ENCODE measurements at places on chromosomes 5 and 9. TPM values are rescaled to one million over a fixed set of nuclear protein-coding genes. Genes with fewer than 3 reads are reported as not detected.

The PCDH12 gene
- 67.3 TPM for total RNA-seq

DNA sequence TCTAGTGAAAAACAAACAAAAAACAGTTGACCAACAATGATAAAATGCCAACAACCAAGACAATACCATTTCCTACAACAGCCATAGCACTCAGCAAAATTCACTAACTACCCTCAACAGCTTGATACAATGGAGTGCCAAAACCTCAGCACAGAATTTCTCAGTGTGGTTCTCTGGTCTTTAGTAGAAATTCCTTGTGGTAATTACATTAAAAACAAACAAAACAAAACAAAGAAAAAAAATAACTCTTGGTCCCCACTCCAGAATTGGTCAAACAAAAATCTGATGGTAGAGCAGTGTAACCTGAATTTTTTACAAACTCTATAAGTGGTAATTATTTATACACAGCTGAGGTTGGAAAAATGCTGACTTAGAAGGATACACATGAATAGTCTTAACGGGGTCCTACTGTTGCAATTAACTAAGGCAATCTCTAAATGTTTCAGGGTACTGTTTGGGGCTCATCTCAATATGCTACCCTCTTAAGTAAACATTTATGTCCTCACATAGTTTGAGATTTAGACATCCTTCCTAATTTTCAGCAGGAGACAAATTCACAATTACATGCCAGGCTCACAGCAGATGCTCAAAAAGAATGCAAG is 13.8 kb downstream of the CSNK1A1 start:
- no peak for DNase-seq

- no peak for DNase-seq
Measured at GRCh38 chr5:120124961-120125360, 339.1 kb upstream of the PRR16 start.

The PCA3 gene
- not detected for total RNA-seq

GRCh38 chr9:12956805-12957204 is 182.0 kb downstream of the LURAP1L start:
- no peak for DNase-seq
